ENCODE measurements at places on chromosomes 5 and 9.

DNA sequence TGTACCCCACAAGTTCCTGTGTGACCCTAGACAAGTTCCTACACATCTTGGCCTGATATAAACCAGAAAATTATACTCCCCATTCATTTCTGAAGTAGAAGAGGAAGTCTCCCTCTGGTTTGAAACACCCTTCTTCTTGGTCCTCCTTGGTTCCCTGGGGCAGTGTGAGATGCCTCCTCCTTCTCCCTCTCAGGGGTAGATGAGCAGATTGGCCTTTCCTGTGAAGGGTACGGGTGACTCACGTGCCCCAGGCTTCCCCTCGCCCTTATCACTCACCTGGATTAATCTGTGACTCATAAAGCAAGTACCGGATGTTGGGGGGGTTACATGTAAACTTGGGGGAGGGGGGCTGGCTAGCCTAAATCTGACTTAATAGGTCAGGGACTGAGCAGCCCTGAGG lies 11.1 kb upstream of the AQP3 start:
- no peak for DNase-seq

DNA sequence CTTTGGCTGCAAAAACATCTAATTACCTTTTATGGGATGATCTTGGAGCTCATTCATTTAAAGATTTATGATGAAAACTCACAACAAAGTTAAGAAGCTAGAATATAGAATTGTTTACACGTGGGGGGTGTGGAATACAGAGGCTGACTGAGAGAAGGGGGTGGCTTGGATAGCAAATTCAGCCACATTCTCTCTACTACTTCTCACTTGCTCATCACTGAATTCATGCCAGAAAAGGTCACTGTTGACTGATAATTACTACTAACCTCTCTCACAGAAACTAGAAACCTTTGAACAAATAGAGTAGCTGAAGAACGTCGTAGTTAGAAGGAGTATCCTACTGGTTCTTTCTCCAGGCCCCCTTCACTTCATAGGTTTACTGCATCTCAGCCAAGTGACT lies 808.2 kb downstream of the BRINP1 start:
- no peak for DNase-seq

- no peak for DNase-seq
These were observed 175.9 kb downstream of the MAN2A1 start for GRCh38 chr5:109865637-109866036.

DNA sequence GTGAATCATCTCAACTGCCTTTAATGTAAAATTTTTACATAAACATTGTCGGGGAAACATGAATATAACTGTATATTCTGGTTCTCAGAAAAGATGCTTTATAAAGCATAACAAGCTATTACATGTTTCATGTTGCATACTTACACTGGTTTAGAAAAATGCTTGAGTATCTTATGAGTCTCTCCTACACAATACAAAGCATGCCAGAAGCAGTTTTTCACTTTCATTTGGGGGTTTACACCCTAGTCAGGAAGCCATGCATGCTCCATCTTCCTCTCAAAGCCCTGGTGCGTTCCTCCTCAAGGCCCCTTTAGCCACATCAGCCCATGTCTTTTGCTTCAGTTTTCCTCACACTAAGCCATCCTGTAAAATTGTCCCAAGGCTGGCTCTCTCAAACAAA lies 22.8 kb downstream of the ELAVL2 start:
- no peak for DNase-seq
